ENCODE measurements at places on chromosomes 5 and 9.

- DNase-seq = no peak
Observed at GRCh38 chr9:126155756-126156664, 170.6 kb upstream of the MVB12B start.

DNA sequence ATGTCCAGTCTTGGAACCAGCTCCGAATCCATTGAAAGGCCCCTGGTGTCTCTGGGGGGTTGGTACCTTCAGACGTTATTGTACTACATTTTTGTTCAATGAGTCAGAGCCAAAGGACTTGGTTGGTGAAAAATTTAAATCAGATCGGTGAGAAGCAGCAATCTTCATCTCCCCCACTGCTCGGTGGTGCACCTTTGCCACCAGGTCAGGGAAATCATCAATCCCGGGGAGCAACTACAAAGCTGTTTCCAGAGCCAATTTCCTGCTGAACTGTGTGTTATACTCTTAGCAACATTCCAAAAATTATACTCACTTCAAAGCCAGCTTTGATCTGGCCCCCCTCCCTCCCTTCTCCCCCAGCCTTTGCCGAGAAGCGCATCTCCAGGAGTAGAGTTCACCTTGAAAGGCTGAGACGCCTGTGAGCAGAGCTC lies 375.2 kb upstream of the WWC1 start:
- DNase-seq = no peak

- DNase-seq = peak; percentile 64
Observed at GRCh38 chr9:97740848-97741821, 44.0 kb upstream of the XPA start.

DNA sequence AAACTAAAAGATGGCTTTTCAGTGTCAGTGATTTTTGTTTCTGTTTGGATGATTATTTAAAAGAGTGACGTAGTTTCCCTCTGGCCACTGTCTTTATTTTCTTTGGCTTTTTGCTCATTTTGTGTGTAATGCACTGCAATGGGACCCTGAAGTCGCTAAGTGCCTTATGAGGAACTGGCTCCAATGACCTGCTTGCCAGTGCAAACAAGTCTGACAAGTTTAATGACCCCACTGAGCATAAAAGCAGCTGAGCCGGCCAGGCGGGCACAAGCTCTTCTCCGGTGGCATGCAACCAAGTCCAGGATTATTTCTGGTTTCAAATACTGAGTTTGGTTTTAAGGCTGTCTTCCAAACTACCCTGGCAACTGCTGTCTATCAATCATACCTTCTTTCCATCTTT lies 15.6 kb upstream of the GNA14 start:
- DNase-seq = no peak

- DNase-seq = no peak
Observed at GRCh38 chr5:34652914-34653313, 3.2 kb upstream of the RAI14 start.

DNA sequence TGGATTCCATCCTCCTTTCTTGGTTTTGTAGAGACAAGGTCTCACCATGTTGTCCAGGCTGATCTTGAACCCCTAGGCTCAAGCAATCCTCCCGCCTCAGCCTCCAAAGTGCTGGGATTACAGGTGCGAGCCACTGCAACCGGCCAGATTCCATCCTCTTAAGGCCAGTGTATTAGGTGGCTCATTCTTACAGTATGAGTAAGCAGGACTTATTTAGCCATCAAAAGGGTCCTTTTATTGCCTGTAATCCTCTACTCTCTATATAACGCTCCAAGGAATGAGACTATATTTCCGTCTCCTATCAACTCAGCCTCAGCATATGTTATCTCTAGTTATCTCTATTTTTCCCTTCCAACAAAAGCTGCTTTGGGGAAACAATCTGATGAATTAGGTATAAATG lies 3.0 kb upstream of the ERBIN start:
- no peak for DNase-seq

DNA sequence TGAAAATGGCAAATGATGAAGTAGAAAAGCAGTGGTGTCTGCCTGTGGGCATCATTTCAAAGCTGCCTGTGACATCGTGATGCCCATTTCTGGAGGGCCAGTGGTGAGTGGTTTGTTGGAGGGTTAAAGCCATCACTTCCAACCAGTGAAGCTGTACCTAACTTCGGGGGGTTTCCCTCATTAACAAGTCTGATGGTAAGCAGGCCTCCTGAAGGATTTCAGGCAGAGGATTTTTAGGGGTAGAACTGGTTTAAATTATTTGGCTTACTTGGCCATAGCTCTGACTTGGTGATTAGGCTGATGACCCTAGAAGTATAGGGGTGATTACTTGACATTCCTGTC lies 10.7 kb downstream of the TNFAIP8 start:
- no peak for DNase-seq

GRCh38 chr5:94544031-94544650 lies 74.3 kb downstream of the KIAA0825 start:
- DNase-seq = no peak

- no peak for DNase-seq
Observed at GRCh38 chr9:135065804-135066203, 21.7 kb upstream of the OLFM1 start.

DNA sequence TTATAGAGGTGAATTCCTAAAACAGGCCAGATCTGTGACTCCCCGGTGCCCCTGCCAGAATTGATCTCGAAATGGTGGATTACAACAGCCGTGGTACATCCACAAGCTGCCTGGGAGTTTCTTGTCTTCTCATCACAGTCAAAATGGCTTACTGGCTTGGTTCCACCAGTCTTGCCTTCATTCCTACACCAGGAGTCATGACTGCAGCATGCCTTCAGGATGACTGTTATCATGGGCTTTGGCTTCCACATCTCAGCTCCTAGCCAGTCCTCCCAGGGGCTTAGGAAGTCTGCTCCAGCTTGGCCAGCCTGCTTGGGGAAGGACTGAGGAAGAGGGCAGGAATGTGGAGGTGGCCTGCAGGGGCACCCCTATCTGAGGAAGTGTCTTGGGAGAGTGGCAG lies 132.9 kb upstream of the NR3C1 start:
- DNase-seq = no peak

- no peak for DNase-seq
Observed at GRCh38 chr5:140292212-140293036, 10.5 kb downstream of the PFDN1 start.

GRCh38 chr5:149345892-149346222 lies 558 bp downstream of the GRPEL2 start:
- DNase-seq = no peak

DNA sequence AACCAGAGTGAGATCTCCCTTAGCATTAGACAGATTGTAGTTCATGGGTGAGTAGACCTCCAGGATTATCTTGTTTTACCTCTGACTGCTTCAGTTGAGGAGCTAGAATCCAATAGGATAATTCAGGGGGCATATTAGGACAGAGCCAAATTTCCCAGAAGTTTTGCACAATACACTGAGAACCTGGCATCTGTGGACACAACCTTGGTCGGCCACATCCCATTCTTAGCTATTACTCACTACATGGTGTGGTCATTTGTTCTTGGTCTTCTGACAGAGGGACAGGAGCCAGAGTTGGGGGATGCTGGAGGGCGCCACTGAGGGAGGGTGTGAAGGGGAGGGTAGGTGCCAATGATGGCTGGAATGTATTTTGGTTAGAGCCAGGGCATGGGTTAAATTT lies 66.6 kb downstream of the NPR3 start:
- no peak for DNase-seq

GRCh38 chr9:110112792-110113191 lies 95.2 kb downstream of the C9orf152 start:
- DNase-seq = no peak

DNA sequence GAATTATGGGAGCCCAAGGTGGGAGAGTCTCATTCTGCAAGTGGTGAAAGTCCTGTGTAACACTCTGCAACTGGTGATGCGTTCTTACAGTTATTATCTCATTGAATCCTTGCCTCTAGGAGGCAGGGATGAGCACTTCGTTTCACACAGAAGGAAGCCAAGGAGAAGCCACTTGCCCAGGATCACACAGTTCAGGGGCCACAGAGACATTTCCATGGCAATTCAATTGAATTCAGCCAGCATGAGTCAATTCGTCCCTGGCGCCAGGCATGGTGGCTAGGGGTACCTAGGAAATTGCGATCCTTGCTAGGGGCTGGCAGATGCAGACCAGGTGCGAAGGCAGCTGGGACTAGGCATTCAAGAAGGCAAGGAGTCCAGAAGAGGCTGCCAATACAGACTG lies 26.2 kb downstream of the LHX2 start:
- no peak for DNase-seq

GRCh38 chr5:458547-459353 lies 15.8 kb downstream of the EXOC3 start:
- no peak for DNase-seq

DNA sequence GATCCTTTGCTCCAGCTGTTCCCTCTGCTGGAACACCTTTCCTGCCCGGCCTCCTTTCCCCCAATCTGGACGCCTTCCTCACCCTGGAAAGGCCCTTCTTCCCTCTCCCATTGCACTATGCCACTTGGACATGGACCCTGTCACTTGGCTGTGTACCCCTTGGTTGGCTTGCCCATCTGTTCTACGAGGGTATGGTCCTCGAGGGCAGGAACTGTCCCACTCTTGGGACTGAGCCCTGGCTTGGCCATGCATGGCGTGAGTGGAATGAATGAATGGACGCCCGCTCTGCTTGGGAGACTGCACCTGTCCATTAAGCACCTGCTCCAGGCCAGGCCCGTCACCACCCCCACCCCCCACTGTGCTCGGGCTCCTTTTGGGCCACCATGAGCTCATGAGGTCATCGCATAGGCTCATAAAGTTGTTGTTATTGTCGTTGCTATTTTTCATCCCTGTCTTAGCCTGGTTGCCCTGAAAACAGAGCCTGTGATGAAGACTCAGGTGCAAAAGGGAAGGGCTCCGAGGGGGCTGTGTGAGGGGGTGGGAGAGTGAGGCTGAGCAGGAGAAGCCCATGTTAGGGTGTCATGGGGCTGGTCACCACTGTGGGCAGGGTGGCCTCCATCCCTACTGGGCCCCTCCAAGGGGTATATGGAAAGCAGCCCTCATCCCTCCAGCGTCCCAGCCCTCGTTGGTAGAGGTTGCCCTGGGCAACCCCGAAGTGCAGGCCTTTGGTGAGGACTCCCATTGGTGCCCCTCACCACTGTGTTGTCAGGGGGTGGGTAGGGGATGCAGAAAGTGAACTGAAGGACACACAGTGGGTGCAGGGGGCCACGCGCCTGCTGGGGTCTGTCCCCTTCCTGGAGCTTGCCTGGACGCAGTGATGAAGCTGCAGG lies 57.2 kb upstream of the IER5L start:
- no peak for DNase-seq

GRCh38 chr5:119537704-119538103 lies 85.4 kb downstream of the HSD17B4 start:
- no peak for DNase-seq

- no peak for DNase-seq
Observed at GRCh38 chr5:39998518-39998917, 573.7 kb upstream of the DAB2 start.

DNA sequence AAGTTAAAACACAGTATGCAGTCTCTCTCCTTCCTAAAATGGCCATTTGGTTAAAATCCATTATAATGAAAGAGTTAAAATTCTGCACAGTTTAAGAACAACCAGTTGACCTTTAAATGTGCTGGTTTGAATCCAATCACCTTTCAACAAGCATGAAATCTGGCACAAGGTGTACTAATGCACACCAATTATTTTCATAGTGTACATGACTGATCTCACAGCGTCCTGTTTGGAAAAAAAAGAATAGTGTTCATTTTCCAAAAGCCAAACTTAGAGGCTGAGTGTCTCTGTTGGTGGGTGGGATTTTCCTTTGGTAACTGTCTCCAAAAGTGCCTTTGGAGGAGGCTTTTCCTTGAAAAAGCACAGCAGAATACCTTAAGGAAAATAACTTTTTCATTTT lies 180.6 kb downstream of the DEPDC1B start:
- no peak for DNase-seq

DNA sequence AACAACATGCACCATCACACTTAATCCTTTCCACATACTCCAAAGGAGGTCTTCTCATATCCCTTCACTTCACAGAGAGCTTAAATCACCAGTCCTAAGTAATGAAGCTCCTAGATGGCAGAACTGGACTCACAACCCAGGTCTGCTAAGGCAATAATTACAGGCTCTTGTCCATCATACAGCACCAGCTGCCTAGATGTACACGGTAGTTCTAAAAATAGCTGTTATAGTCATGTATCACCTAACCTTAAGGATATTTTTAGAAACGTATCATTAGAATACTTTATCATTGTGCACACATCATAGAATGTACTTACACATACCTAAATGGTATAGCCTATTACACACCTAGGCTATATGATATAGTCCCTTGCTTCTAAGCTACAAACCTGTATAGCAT lies 644.6 kb upstream of the RGMB start:
- DNase-seq = no peak

GRCh38 chr9:106596984-106597383 lies 266.0 kb upstream of the ZNF462 start:
- DNase-seq = no peak

DNA sequence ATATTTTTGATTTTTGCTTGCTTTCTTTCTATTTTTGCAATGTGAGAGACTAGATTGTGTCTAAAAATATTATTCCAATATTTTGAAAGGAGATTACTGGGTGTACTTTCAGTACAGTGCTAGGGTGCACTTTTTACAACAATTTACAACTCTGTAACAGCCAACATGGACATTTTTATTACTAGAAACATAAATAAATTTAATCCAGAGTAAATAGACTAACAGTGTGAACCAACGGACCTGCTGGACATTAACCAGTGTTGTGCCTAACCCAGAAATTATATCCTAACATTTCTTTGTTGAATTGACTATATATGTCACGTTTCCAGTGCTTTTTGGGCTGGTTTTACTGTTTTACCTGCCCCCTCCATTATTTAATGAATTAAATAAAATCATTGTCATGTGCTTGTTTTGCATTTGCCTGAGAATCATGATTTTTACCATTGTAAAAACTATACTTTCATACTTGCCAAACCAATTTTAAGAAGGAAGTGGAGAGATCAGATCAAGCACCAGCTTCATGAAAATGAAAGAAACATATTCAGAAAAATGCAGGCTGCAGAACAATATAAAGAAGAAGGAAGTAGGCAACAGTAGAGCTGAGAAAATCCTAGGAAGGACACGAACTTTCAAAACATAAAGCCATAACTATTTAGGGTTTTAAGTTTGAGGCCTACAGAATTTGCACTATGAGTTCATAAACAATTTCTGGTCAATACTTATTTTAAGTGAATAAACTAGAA lies 400.8 kb upstream of the PIK3R1 start:
- no peak for DNase-seq

DNA sequence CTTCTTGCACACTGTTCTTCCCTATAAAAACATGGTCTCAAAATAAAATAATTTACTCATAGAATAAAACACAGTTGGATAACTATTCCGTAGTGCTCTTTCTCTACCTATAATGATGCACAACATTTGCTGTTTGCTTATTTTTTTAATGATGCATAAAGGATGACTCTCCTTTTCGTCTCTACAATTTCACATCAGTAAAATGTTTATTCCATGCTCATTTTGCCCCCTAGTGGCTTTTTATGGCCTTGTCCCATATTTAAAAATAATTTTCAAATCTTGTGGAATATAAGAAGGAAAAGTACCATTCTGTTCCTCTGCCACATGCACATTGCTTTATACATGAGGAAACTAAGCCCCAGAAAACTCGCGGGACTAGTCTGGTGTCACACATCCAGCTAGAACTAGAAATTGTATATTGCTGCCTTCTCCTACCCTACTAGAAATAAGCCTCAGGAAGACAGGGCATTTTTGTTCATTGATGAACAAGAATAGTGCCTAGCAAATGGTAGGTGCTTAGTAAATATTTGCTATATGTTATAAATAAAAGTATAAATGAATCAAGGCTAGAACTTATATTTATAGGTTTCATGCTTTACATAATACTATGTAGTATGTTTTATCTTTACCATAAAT lies 12.7 kb downstream of the KCTD16 start:
- DNase-seq = no peak

GRCh38 chr5:178496642-178497041 lies 93.6 kb downstream of the COL23A1 start:
- DNase-seq = no peak

GRCh38 chr9:98047002-98047401 lies 9.5 kb upstream of the NANS start:
- no peak for DNase-seq

Data from H1 (cell line).